ENCODE measurements at places on chromosomes 1 and 21.

DNA sequence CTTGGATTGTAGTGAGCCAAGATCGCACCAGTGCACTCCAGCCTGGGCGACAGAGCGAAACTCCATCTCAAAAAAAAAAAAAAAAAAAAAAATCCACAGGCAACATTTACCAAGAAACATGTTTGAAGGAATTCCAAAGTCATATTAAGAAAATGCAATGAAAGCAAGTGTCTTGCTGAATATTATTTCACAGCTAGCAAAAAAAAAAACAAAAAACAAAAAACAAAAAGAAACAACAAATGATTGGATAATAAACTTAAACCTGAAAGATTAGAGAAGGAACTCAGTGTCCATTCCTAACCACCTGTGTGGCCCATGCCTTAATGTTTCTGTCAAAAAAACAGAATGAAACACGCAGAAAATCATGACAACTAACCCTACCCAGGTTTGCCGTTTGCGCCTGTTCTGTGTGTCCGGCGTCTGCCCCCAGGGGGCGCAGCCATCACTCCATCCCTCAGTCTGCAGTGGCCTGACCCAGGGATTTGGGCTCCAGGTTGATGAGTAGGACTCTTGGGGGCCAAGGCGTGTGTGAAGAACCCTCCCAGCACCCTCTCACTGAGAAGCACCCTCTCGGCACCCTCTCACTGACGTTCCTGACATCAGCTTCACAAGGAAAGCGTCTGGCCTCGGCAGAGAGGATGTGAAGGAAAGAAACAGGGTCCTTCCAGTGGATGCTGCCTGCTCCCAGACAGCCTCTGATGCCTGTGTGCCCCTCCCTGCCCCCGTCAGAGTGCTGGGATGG, 19.2 kb upstream of the PTTG1IP start:
- peak; percentile 76 for DNase-seq

DNA sequence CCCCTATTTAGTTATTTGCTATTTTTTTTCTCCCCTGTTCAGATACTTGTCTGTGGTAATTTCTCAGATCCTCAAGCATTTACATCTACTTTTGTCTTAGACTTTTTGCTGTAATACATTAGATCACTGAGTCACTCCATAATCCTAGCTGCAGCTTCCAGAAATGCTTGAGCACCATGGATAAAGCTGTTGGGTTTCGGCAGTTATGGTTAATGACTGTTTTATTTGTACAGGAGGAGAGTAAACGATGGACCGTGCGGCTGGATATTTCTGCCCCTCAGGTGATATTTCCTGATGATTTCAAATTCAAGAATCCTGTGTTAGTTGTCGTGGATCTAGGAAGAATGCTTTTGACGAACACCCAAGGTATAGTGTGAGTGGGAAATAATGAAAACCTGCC, 42.9 kb downstream of the VPS13D start:
- peak; percentile 79 for DNase-seq

GRCh38 chr21:25862112-25862511, 127.3 kb downstream of the GABPA start:
- peak; percentile 10 for DNase-seq

DNA sequence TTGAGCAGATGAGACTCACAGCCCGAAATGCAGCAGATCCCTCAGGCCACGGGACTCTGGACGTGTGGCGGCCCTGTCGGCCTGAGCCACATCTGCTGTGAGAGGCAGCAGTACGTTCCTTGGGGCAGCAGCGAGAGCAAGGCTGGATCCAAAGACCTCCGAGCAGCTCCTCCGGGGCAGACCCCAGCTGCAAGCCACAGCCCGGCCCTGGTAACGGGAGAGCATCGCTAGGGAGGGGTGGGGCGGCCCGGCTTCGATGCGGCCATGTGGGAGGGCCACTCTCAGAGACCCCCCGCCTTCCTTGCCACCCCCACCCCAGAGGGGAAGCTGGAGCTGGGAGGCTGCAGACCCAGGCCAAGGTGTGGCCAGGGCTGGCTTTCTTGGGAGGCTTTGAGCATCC, 17.8 kb downstream of the PRKCZ start:
- no peak for DNase-seq

DNA sequence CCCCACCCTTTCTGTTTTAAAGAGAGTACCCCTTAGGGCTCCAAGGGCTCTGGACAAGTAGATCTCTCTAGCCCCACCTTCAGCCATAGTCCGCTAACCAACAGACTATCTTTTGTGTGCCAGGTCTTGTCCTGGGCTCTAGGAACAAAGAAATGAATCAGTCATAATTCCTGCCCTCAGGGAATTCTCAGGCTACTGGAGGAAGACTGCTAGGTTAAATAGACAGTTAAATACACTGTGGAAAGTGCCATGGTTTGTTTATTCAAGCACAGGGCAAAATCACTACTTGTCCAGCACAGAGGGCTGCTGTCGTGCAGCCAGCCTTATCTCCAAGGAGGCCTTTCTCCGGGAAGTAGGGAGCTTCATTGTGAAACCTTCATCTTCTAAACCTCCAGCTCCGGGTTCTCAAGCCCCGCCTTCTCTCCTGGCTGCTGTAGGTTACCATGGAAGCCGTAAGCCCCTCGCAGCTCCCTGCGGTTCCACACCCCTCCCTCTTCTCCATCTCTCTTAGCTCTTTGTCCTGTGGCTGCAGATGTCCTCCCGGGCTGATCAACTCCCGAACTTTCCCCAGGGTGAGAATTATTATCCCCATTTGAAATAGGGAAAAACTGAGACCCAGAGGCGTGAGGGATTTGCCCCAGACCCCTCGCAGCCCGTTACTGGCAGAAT, 29.8 kb downstream of the SHISAL2A start:
- peak; percentile 95 for DNase-seq

GRCh38 chr21:44051462-44051941, 39.4 kb downstream of the TRAPPC10 start:
- DNase-seq = no peak
